ENCODE measurements at places on chromosomes 5 and 9.
A peak's percentile ranks its signal among the peaks of the same experiment; 100 is the strongest.

- peak; percentile 43 for DNase-seq
Measured at GRCh38 chr5:142922223-142922952, 152.2 kb downstream of the ARHGAP26 start.

DNA sequence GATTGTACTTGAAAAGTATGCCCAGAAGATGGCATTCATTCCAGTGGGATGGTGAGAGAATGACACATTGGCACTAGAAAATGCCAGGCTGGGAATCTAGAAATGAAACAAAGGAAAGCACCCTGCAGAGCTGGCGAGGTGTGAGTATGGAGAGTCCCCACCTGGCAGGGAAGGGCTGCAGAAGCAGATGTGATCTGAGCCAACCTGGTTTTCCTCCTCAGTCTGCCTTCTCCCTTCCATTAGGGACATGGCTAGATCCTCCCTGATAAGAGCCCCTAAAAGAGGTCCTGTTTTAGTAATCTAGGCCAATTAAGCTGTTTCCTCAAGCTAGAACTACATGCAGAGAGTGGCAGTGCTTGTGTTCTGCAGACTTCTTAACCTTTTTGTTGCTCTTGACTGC lies 24.7 kb upstream of the TNFSF15 start:
- no peak for DNase-seq

DNA sequence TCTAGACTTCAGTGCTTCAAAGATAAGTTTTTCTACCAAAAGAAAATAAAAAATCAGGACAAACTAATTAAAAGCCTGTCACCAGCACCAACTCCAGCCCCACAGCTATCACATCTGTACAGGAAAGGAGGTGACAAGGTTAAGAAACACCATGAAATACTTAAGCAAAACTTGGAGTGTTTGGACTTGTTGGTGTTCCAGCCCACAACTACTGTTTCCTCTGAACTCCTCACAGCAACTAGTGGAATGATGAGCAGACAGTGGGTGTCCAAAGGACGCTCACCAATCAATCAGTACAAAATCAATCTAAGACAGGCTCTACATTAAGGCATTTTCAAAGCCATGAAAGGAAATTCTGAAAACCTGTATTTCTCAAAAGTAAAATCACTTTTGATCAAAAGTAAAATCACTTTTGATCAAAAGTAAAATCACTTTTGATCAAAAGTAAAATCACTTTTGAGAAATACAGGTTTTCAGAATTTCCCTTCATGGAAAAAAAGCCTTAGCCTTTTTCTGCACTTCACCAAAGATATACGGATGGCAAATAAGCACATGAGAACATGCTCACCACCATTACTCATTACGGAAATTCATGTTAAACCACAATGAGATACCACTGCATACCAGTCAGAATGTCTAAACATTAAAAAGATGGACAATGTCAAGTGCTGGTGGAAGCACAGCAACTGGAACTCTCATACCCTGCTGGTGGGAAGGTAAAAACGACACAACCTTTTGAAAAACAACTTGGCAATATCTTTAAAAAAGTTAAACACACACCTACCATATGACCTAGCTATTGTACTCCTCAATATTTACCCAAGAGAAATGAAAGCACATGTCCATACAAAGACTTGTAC lies 79.7 kb downstream of the MED27 start:
- no peak for DNase-seq

DNA sequence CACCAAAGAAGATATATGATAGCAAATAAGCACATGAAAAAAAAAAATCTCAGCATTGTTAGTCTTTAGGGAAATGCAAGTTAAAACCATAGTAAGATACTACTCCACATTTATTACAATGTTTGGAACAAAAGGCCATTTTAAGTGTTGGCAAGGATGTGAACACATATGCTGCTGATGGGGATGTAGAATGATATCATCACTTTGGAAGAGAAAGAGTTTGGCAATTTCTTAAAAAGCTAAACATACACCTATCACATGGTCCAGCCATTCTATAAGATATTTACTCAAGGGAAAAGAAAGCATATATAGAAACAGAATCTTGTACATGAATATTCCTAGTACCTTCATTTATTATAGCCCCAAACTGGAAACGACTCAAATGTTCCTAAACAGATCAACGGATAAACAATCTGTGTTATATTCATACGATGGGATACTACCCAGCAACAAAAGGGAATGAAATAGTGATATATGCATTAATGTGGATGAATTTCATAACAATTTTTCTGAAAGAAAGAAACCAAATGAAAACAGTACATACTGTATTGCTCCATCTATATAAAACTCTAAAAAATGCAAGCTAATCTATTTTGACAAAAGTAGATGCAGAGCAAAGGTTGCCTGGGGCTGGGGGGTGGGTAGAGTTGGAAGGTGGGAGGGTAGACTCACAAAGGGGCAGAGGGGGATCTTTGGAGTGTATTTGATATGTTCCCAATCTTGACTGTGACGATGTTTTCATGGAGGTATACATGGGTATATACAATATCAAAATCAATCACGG lies 45.7 kb upstream of the SMAD5 start:
- no peak for DNase-seq

GRCh38 chr9:12705738-12706391 lies 12.7 kb downstream of the TYRP1 start:
- DNase-seq = no peak

DNA sequence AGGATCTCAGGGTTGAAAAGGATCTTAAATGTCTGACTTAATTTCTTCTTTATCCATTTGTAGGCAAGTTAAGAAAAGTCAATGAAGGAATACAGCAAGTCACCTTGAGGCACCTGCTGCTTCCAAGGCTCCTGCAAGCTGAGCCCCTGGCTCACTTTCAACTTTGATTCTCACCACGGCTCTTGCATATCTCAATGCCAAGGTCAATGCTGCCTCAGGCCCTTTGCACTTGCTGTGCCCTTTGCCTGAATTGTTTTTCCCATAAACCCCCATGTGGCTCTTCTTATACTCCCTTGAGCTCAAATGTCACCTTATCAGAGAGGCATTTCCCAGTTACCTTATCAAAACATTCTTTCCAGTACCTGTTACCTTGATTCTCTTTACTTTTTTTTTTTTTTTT lies 144.3 kb upstream of the RAPGEF1 start:
- no peak for DNase-seq

DNA sequence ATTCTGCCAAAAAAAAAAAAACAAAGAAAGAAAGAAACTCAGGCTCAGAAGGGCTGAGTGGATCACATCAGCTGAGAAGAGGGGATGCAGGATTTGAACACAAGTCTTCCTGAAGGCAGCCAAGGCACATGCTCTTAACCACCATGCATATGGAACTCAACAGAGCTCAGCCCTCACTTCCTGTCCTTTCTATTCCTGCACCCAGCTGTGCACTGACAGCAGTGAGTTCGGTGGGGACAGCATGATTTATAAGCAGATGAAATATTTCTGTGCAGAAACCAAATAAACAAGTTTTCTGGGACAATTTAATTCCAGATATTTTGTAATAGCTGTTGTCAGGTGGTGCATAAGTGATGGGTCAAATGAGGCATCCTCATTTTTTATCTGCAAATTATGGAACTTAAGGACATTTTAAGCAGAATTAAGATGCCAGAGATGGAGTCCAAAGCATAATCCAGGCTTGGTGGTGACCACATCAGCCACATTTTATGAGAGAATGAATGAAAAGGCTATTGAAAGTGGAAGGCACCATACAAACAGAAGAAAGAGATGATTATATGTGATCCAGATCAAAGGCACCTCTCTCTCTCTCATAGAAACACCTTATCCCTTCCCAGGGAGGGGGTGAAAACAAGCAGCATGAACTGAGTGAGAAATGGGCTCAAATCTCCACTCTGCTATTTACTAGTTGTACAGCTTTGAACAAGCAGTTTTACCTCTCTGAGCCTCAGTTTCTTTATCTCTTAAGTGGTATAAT lies 303.6 kb upstream of the MSX2 start:
- DNase-seq = no peak

- DNase-seq = no peak
Measured at GRCh38 chr9:121676926-121677325, 25.5 kb downstream of the DAB2IP start.

DNA sequence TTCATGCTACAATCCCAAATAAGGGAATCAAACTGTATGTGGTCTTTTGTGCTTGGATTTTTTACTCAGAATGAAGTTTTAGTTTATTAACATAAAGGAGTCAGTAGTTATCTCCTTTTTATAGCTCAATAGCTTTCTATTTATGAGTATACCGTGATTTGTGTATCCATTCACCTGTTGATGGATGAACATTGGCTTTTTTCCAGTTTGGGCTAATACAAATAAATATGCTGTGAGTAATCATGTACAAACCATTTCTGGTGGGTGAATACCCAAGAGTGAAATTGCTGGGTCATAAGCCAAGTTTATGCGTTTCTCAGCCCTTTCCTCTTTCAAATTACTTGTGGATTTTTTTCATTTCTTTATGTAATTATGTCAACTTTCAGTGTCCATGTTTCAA lies 395.3 kb downstream of the OSTF1 start:
- DNase-seq = no peak

GRCh38 chr9:22031655-22032411 lies 22.7 kb upstream of the CDKN2B start:
- no peak for DNase-seq

- no peak for DNase-seq
Measured at GRCh38 chr9:122227575-122227900, 1.2 kb downstream of the LHX6 start.

DNA sequence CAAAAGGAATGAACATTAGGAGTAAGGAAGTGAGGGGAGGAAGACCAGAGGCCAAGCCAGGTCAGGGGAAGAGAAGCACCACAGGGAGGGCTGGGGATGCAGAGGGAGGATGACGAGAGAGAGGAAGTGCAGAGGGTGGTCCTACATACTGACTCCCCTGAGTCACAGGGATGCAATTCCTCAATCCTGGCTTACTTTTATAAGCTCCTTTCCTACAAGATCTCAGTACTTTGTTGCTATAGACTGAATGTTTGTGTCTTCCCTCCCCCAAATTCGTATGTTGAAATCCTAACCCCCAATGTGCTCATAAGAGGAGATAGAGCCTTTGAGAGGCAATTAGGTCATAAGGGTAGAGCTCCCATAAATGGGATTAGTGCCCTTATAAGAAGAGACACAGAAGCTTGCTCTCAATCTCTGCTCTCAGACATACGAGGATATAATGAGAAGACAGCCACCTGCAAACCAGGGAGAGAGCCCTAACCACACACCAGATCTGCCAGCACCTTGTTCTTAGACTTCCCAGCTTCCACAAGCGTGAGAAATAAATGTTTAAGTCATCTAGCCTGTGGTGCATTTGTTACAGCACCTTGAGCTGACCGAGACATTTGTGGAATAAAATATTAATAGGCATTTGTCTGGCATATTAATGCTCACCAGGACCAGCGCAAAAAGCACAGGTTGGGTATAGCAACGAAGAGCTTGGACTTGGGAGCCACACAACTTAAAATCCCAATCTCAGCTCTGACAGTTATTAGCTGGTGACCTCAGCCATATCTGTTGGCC lies 33.4 kb downstream of the GCNT4 start:
- DNase-seq = no peak

DNA sequence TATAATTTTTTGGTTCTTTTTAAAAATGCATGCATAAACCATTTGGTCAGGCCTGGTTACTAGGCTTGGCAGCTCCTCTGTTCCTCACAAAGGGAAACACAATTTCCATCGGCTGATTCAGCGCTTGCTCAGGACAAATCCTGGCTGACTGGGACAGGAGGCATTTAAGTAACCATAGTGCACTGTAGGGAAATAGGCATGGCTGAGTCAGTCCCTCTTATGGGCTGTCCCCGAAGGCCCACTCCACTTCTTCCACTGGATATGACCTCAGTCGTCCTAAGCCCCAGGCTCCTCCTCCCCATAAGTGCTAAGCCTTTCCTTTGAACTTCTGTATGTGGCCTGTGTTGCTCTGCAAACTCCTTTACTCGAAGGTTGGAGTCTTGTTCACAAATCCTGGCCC lies 71.2 kb upstream of the GLIS3 start:
- no peak for DNase-seq

DNA sequence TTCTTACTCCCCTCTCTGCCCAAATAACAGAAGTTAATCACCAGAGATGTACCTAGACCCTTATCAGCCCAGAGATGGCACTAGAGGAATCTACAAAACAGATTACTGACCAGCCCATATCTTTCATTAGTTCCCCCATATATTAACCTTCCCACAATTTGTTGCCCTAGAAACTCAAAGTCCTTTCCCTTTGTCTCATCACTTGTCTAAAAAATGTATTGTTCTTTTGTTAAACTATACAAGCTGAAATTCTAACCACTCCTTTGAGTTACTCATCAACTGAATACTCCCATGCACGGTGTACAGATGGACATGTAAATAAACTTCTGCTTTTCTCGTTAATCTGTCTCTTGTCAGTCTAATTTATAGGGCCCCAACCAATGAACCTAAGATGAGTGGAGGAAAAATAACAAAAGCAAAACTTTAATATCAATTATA lies 130.9 kb downstream of the CCDC192 start:
- DNase-seq = no peak

DNA sequence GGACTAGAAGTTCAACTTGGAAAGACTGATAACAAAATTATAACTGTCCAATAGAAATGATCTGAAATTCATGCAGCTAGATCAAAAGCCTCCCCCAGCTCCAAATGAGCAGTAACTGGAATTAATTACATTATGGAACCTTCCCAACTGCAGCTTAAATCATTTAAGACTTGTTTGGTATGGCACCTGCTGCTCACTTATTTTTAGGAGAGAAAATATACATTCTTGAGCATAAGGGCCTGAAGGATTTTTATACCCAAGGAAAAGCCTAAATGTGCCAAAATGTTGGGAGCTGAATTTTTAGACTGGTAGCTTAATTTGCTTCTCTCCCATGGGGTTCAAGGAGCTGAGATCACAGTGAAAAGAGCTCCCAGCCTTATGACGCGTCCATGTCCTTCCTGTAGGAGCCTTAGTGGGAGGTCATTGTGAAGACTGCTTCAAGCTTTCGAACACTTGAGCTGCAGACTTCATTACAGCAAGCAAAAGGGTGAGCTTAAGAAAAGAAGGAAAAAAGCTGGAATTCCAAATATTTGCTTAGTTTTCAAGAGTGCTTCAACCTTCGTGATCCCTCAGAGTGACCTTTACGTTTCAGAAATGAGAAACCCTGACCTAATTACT lies 276.0 kb downstream of the DMAC1 start:
- DNase-seq = no peak

- no peak for DNase-seq
Measured at GRCh38 chr5:8750100-8750499, 795.8 kb downstream of the SEMA5A start.

GRCh38 chr9:137012694-137013570 lies 15.1 kb downstream of the ABCA2 start:
- DNase-seq = no peak

- DNase-seq = peak; percentile 80
Measured at GRCh38 chr9:131402738-131403492, 9.0 kb downstream of the PRRC2B start.

GRCh38 chr5:10513501-10514442 lies 50.1 kb upstream of the ANKRD33B start:
- DNase-seq = no peak

Measured in putamen (tissue), 1 donor.